ENCODE measurements at places on chromosomes 7 and 10.

GRCh38 chr7:35804231-35804970, 3.5 kb downstream of the SEPTIN7 start:
- DNase-seq: no peak

- DNase-seq: no peak
Measured at GRCh38 chr7:142874837-142875236, 10.7 kb downstream of the TRPV6 start.

DNA sequence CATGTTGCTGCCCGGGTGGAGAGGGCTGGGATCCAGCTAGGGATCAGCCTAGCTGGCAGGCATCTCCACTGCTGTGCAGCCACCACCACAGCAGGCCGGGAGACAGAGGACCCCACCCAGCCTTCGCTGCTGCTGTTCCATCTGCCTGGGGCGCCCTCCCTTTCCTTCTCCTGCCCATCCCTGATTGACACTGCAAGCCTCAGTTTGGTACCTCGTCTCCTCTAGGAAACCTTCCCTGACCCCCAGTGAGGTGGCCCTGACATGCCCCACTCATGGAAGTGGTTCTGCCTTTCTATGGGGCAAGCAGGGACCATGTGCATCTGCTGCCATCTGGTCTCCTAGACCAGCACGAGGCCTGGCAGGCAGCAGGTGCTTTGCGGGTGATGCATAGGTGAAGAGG, 30.4 kb upstream of the DPYSL4 start:
- no peak for DNase-seq

DNA sequence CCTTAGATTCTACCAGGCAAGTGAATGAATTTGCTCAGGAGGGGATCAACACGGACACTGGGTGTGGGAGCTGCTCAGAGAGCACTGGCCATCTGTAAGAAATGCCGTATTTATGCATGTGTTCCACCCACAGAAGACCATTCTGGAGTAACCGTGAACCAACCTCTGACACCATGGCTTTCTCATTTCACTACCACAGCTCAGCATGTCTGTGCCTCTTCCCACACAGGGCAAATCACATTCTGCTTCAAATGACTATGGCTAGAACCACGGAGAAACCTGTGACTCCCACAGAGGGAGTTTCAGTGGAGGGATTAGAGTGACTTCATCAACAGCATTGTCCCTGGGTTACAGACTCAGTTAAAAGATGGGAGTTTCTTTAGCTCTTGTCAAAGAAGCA, 893.4 kb downstream of the XPNPEP1 start:
- DNase-seq: no peak

DNA sequence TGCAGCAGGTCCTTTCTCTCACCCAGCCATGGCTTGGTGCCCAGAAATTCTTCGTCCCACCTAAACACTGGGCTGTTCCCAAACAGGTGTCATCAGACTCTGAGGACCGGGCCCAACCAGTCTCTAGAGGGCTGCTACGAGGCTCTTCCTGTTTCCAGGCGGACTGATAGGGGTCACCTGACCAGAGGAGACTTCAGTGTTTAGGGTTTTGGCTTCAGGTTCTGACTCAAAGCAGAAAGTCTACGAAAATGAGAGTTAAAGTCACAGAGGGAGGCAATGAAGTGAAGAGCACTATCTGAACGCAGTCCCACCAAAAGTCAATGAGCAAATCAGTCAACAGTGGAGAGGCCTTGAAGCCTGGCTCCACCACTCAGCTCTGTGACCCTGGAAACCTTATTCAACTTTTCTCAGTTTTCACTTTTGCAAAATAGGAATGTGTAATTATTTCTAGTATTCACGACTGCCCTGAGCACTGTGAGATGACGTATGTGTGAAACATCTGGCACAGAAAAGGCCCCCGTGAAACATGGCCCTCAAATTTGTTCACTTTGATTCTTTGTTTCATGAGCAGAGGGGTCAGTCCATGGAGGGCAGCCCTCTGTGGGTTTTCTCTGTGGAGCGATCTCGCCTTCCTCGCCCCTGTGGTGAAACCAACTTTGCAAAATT, 189.9 kb upstream of the PDE1C start:
- no peak for DNase-seq

GRCh38 chr10:1155791-1156615, 99.8 kb downstream of the WDR37 start:
- DNase-seq: no peak

GRCh38 chr10:104057717-104058116, 28.0 kb downstream of the COL17A1 start:
- no peak for DNase-seq

- no peak for DNase-seq
Measured at GRCh38 chr10:118497227-118497626, 98.2 kb downstream of the PRLHR start.

GRCh38 chr10:48442809-48443177, 136.3 kb downstream of the MAPK8 start:
- no peak for DNase-seq

DNA sequence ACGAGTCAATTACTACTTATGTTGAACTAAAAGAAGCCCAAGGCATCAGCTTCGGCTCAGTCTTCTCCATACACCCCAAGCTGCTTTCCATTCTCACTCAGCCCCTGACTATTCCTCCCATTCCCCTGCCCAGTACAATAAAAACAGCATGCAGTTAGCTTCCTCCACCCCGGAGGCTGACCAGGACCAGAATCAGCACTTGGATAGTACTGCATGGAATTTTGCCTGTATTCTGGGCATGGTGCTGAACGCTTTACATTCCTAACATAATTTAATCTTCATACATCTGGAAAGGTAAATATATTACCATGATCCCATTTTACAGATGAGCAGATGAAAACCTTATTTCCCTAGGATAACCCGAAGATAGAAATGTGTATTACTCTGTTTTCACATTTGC, 7.5 kb upstream of the PODXL start:
- DNase-seq: no peak

Data from hepatocyte (in vitro differentiated cells).